ENCODE measurements at places on chromosomes 5 and 9.

GRCh38 chr5:32230356-32231099, 56.4 kb upstream of the GOLPH3 start:
- peak overlapping the region; percentile 53 for H3K27ac ChIP-seq
- no peak overlapping the region for H3K4me3 ChIP-seq
- H3K4me1 ChIP-seq: peaks cover 21% of the 10 kb centered on the region
- peaks cover 64% of the 10 kb centered on the region for H3K36me3 ChIP-seq

GRCh38 chr5:60718166-60718892, 18.4 kb upstream of the DEPDC1B start:
- DNase-seq: no peak
- H3K4me3 ChIP-seq: no peak overlapping the region
- H3K27me3 ChIP-seq: peaks cover 19% of the 10 kb centered on the region
- no peaks in the 10 kb centered on the region for H3K36me3 ChIP-seq

DNA sequence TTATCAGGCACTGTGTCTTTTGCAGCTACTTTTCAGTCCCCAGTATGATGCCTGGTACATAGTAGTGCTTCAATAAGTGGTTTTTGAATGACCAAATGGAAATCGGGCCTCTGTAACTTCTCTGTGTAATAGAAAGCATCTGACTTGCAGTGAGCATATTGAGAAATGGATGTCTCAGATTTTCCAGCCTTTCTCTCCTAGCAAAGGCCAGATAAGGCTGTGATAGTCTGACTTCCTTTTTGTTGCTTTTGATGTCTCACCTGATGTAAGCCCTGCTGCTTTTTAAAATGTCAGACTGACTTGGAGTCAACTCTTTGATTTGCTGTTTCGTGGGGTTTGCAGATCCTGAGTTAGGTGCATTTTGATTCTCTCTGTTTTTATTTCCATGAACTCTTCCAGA, 590.0 kb upstream of the ZNF608 start:
- H3K27me3 ChIP-seq: no peaks in the 10 kb centered on the region
- H3K36me3 ChIP-seq: no peaks in the 10 kb centered on the region
- no peak for DNase-seq

DNA sequence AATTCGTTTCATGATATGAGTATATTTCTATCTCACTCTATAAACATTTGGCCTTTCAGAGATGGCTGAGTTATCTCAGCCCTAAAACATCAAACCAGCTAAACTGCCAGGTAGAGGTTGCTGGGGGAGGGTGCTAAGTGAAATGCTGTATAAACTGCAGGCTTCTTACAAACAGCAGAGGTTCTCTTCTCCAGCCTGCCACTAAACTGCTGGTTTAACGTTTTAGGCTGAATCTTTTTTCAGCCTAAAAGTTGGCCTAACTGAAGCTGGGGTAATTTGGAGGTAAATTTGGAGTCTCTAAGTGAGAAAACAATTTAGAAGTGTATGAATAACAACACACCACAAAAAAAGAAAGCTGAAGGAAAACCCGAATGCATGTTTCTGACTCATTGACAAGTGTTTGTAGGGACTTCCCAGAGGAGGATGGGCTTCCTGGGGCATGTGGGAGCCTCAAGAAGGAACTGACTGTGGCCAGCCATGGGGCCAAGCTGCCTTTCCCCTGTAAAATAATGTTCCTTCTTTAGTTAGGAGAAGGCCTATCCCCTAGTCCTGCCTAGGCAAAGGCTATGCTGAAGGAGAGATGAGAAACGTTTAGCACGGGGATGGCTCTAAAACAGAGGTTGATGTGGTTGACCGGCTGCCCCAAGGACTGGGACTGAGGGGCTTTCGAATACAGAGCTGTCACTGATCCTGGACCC, 44.3 kb downstream of the SLC28A3 start:
- DNase-seq: no peak
- H3K27ac ChIP-seq: peak overlapping the region; percentile 71
- peaks cover 44% of the 10 kb centered on the region for H3K4me1 ChIP-seq
- no peaks in the 10 kb centered on the region for H3K36me3 ChIP-seq
- H3K4me3 ChIP-seq: no peak overlapping the region
